ENCODE measurements at places on chromosomes 12 and 14.

DNA sequence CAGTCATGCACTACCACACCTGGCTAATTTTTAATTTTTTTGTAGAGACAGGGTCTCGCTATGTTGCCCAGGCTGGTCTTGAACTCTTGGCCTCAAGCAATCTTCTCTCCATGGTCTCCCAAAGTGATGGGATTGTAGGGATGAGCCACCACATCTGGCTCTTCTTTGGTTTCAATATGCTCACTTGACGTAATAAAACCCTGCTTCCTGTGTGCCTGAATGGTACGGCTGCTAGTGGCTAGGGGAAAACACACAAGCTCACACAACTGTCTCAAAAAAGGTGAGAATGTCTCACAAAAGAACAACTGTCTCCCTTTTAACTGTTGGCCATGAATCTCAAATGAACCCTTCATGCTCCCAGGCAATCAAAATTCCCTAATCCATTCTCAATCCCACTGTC lies 15.0 kb downstream of the C1S start:
- DNase-seq: no peak

- DNase-seq: no peak
These were observed 31.9 kb downstream of the KCTD10 start for GRCh38 chr12:109445191-109445609.

- DNase-seq: no peak
These were observed 1.4 kb downstream of the HMGA2 start for GRCh38 chr12:65825507-65826352.

DNA sequence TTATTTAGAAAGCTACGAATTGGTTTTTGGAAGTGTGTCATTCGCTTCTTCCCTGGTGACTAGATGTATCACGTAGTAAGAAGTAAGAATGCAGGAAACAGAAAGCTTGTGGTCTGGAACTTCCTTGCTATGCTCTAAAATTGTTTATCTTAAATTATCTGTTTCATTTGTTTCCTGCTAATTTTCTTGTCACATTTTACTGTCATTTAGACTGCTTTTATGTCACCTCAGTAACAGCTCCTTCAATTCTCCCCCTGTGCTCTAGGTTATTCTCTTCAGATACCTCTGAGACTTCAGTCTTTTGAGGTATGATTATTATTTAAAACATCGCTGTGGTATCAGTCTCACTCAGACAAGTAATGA lies 699 bp upstream of the CD69 start:
- no peak for DNase-seq

DNA sequence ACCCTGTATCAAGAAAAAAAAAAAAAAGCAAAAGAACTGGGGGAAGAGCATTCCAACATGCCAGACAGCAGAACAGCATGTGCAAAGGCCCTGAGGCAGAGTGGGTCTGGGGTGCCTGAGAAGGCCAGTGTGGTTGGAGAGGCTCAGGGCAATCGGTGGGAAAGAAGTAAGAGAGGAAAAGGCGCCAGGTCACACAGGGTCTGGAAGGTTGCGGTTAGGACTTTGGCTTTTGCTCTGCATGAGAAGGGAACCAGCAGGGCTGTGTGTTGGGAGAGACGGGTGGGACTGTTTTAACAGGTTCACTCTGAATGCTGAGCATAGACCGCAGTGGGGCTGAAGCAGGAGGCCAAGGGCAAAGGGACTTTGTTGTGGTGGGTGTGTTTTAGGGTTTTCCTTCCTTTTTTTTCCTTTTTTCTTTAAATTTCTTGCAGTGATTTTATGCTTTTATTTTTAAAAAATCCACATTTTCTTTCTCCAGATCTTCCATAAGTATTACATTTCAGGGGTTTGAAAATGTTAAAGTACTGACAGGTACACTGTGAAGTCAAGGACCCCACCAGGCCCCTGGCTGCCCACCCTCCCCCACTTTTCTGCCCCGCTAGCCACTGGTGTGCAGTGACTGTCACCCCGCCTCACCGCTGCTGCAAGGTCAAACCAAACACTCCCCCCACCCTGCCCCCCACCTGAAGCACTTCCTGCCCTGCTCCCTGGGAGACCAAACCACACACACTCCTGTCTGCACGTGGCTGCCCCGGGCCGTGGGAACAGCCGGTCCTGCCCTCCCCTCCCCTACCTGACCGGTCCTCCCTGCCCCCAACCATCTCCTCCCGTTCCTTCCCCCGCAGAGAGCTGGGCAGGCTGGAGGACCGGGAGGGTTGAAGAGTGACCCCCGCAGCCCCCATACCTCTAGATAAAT lies 30.0 kb downstream of the DTX1 start:
- DNase-seq: no peak

- DNase-seq: no peak
These were observed 63.3 kb downstream of the TBX5 start for GRCh38 chr12:114342656-114343055.

GRCh38 chr12:59121451-59121850 lies 201.1 kb upstream of the LRIG3 start:
- DNase-seq: no peak

- DNase-seq: no peak
These were observed 104.4 kb downstream of the SCN8A start for GRCh38 chr12:51695241-51696010.

- no peak for DNase-seq
These were observed 60.7 kb downstream of the NTF3 start for GRCh38 chr12:5492562-5492961.

- DNase-seq: no peak
These were observed 153.8 kb upstream of the KRR1 start for GRCh38 chr12:75665216-75665615.

DNA sequence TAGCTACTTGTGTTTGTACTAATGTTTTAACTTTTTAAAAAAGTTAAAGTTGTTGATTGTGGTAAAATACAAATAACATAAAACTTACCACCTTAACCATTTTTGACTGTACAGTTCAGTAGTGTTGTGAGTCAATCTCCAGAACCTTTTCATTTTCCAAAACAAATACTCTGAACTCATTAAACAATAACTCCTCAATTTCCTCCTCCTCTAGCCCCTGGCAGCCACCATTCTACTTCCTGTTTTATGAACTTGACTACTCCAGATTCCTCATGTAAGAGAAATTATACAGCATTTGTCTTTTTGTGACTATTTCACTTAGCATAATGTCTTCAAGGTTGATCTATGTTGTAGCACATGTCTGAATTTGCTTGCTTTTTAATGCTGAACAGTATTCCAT lies 299.1 kb upstream of the AMIGO2 start:
- DNase-seq: no peak

GRCh38 chr14:87041290-87042020 lies 951.5 kb downstream of the GALC start:
- no peak for DNase-seq

DNA sequence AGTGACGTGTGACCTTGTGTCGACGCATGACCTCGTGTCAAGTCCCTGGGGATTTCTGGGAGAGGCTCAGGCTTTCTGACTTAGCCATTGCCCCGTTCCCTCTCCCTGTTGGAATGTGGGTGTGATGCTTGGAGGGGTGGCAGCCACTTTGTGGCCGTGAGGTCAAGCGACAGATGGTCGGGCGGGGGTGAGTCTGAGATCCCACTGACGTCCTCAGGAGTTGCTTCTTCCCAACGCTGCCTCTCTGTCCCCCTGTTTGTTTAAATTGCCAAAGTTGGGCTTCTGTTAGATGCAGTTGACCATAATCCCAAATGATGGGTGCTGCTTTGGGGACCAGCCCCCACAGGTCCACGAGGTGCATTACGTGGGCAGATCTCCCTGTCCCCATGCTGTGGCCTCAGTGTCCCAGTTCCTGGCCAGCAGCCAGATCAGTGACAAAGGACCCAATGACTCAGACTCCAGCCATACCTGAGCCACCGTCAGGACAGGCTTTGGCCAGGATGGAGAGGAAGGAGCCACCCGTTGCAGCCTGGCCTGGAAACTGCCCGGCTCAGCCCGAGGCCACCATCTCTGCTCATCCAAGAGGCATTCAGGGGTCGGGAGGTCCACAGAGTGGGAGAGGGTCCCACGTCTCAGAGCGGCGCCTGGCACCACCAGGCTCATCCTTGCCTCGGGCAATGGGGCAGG lies 34.4 kb upstream of the GALNT9 start:
- DNase-seq: no peak

DNA sequence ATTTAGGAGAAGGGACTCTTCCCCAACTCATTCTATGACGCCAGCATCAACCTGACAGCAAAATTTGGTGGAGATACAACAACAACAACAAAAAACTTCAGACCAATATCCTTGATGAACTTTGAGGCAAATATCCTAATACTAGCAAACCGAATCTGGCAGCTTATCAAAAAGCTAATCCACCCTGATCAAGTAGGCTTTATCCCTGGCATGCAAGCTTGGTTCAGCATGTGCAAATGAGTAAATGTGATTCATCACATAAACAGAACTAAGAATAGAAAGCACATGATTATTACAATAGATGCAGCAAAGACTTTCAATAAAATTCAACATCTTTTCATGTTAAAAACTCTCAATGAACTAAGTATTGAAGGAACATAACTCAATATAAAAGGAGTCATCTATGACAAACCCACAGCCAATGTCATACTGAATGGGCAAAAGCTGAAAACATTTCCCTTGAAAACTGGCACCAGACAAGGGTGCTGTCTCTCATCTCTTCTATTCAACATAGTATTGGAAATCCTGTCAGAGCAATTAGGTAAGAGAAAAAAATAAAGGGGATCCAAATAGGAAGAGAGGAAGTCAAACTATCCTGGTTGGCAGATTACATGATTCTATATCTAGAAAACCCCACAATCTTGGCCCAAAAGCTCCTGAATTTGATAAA lies 233.3 kb downstream of the CCDC59 start:
- no peak for DNase-seq

GRCh38 chr14:36506732-36507614 lies 13.1 kb downstream of the NKX2-1 start:
- no peak for DNase-seq

GRCh38 chr14:78451319-78451695 lies 281.1 kb downstream of the NRXN3 start:
- no peak for DNase-seq

- no peak for DNase-seq
These were observed 89.3 kb downstream of the OSBPL8 start for GRCh38 chr12:76470028-76470939.

Data from stimulated activated CD4-positive, alpha-beta T cell treated with anti-CD3 and anti-CD28 coated beads, TNF-alpha, amount 100 ng/mL, for 4 hours (primary cell).